ENCODE measurements at places on chromosomes 16 and 17.

- DNase-seq = no peak
Observed at GRCh38 chr17:5789528-5789927, 205.2 kb upstream of the NLRP1 start.

- DNase-seq = no peak
Observed at GRCh38 chr17:42198897-42199296, 4.6 kb upstream of the GHDC start.

- DNase-seq = no peak
Observed at GRCh38 chr17:2909846-2910234, 113.6 kb downstream of the RAP1GAP2 start.

- no peak for DNase-seq
Observed at GRCh38 chr17:17732892-17733670, 51.8 kb downstream of the RAI1 start.

GRCh38 chr16:69494991-69495392 is 70.6 kb downstream of the CYB5B start:
- DNase-seq = no peak

DNA sequence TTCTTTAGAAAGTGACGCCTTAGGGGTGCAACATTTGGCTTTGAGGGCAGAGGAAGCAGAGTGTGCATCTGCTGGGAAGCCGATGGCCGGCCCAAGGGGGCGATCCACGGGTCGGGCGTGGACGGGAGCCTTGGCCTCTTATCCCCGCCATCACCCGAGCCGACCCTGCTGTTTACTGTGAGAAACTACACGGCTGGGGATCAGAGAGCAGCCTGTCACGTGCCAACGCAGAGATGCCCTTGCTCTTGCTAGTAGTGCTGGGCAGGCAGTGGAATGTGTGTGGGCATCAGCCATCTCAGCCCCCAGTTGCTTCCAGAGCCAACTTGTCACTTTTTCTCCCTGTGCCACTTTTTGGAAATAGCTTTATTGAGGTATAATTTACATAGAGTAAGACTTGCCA is 26.7 kb upstream of the ITGB4 start:
- no peak for DNase-seq

All from CD4-positive, alpha-beta T cell (primary cell).